Mononuclear cell (primary cell): ENCODE measurements at places on chromosomes 7 and 10. TPM values are rescaled to one million over a fixed set of nuclear protein-coding genes. Genes with fewer than 3 reads are reported as not detected.

Gene FGFBP3
- total RNA-seq = 0.84 TPM

Gene NUTM2A
- 0.84 TPM for total RNA-seq

Gene POLL
- 10.3 TPM for total RNA-seq

Gene CUZD1
- total RNA-seq = 0.42 TPM
